ENCODE measurements at places on chromosomes 6 and 20.
A peak's percentile ranks its signal among the peaks of the same experiment; 100 is the strongest.

DNA sequence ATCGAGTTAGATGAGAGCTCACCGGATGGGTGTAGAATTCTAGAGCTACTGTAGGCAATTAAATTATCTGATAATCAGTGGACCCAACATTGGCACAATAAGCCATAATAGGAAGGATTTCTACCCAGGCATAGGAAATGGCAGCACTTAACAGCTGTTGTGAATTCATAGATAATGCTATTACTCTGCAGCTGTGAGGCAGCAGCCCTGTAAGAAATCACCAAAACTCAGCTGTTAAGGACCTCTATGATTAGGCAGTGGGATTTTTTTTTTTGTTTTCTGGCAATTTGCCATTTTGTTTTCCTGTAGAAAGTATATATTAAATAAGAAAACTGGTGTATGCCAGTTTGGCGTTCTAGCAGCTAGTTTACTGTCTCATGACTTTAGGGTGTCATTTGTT is 609.1 kb upstream of the SLC35B3 start:
- no peak for DNase-seq

- DNase-seq: no peak
Measured at GRCh38 chr6:122623279-122623678, 13.1 kb downstream of the PKIB start.

- no peak for DNase-seq
Measured at GRCh38 chr6:7680393-7681075, 45.4 kb upstream of the BMP6 start.

- DNase-seq: no peak
Measured at GRCh38 chr6:132525866-132526265, 12.2 kb upstream of the TAAR9 start.

- DNase-seq: peak; percentile 96
Measured at GRCh38 chr20:16664020-16664419, 65.8 kb upstream of the SNRPB2 start.

DNA sequence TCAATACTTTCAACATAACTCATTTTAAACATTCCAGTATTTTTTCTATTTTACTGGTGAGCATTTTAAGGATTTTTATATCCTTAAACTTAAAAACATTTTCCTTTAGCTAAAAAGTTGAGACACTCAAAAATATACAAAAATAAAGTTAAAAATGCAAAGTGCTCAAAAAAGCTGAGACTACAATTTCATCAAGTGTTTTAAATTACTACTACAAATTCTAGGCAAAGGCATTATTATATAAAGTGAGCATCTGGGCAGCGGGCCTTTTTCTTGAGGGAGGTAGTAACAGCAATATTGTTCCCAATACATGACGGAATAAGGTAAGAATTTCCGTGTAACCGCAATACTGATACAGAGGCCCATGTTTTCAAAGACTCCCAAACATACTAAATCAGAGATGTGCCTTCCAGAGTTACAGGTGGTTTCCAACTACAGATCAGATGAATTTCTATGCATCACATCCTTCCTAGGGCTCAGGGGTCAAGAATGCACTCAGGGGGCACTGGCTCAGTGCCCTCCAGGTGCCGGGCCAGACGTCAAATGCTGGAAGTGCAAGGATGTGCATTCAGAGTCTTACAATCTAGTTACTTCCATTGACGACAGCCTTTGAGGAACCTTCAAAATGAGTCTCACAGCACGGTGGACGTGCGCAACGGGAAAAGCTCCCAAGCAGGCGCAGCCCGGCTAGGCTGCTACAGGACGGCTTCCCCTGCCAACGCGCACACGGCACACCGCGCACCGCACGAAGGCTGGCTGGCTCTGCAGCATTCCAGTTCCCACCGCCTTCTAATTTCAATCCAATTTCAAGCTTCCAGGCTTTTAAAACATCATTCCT is 1.7 kb downstream of the PHF10 start:
- no peak for DNase-seq

GRCh38 chr6:119647309-119647708 is 297.7 kb upstream of the MAN1A1 start:
- no peak for DNase-seq

DNA sequence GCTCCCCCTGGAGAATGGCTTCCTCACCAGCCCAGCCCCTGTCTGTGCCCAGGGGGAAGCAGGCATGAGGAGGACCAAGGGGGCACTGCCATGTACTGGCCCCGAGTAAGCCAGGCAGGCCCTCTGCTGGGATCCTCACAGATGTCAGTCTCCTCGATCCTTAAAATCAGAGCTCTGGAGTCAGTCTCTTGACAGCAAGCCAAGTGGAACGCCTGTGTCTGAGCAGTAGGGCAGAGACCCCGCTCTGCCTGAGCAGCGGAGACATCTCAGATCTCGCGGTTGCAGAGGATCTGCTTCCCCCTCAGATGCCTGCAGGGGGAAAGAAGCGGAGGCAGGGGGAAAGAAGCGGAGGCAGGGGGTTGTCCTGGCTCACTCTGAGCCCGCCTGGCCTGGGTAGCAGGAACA is 92.6 kb downstream of the SNX5 start:
- DNase-seq: no peak

DNA sequence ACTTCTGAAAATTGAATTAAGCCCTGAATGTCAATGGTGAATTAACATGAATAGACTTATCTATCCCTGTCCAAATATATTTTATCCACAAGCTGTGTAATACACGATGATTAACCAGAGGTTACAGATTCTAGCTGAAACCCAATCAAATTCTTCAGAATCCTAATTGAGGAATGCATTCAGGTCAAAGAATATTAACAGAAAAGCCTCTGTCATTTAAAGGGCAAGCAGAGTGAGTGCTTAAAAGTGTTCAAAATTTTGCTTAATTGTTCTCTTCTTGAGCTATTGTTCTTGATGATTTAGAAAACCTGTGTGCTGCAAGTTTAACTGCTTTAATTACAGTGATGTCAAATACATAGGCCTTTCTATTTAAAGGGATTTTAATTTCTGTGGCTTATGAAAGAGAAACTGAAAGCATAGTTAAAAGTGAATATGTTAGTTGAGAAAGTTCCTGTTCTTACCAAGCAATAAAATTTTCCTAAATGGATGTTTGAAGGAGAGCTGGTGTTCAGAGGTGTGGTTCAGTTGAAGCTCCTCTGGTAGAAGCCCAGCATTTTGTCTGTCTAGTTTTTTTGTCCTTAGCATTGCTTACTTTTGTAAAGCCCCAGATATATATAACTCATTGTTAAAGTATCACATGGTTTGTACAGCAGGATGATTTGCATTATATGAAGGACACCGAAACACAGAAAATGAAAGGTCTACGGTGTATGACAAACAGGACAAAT is 466.3 kb upstream of the PLCB4 start:
- no peak for DNase-seq

DNA sequence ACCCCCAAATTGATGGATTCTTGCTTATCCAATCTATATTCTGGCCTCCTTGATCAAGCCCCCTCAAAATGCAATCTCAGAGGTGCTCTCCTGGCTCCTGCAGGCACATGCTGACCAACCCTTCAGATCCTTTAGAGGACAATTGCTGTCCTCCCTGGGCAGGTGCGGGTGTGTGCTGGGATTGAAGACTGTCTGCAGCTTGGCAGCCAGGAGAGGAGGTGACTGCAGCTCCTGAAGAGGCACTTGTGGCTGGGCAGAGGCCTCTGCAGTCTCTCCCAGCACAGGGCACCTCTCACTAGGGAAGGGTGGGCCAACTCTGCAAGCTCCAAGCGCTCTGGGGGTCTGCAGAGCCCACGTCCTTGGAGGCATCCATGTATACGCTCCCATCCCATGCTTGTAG is 28.5 kb downstream of the SUMO4 start:
- no peak for DNase-seq

GRCh38 chr6:11754625-11755271 is 23.9 kb downstream of the ADTRP start:
- DNase-seq: no peak

DNA sequence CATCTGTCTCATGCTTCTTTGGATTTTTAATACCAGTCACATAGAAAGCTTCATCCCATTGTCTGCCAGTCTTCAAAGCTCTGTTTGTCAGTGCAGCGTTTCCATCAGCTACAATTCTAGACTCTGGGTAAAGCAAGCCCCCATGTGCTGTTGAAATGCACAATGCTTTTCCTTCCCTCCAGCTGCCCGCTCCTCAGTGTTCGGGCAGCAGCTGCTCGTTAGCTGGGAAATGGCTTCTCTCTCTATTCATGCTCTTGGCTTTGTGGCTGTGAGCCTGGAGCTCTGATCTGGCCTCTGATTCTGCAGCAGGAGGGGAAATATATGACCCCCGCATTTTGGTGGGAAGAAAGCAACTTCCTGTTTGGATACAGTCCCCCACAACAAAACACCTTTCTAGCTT is 213.0 kb upstream of the CDYL start:
- no peak for DNase-seq

GRCh38 chr6:110398778-110399177 is 16.6 kb downstream of the DDO start:
- no peak for DNase-seq

DNA sequence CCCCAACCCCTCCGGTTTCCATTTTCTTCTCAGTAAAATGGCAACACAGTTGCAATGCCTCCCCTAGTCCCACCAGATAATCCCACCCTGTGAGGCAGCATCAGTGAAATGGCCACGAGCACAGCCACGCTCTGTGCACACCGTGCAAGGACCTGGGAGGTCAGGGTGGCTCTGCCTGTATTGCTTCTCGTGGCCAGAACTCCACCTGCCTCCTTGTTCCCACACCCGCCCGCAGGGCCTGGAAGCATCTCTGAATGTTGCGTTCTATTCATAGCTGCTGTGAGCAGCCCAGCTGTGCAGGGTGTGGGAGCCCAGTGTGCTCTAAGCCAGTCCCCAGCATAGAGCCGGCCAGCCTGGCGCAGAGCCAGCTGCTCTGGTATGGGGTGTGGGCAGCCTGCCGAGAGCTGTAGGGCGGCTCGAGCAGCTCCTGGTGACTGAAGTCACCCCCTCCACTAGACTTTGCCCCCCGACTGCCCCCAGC is 161.1 kb downstream of the DLL1 start:
- no peak for DNase-seq

GRCh38 chr6:44110005-44110676 is 17.1 kb downstream of the MRPL14 start:
- DNase-seq: no peak

DNA sequence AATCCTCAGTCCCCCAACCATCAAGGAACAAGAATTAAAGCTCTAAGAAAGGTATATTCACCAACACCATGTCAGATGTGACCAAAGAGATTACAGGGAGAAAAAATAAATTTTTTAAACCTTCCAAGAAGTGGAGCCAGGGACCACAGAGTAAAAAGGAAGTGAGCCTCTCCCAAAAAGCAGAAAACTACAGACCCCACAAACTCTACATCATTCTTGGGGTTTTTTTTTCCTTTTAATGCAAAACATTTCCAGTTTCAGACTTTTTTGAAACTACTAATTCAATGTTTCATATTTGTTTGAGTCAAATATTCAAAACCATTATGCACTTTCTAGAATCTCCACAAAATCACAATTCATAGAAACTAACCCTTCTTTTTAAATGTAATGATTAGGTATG is 6.8 kb upstream of the IL17F start:
- DNase-seq: no peak

- DNase-seq: no peak
Measured at GRCh38 chr6:7916959-7917358, 6.4 kb upstream of the TXNDC5 start.

DNA sequence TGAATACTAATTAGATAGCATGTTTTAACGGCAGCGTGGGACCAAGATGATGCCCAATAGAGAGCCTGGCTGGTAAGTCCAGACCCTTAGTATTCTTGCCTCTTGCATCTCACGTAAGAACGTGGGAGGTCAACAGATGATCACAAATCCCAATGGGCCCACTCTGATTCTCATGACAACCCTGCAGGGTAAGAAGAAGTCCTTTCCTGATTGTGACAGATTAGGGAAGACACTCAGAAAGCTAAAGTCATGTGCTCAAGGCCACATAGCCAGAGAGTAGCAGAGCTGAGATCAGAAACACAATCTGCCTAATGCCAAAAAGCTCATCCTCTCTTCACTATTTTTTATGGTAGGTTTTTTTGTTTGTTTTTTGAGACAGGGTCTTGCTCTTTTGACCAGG is 103.8 kb downstream of the RALGAPA2 start:
- DNase-seq: no peak

- peak; percentile 6 for DNase-seq
Measured at GRCh38 chr6:27293436-27294098, 18.5 kb downstream of the POM121L2 start.

- DNase-seq: no peak
Measured at GRCh38 chr6:36301085-36301658, 31.3 kb downstream of the PNPLA1 start.

DNA sequence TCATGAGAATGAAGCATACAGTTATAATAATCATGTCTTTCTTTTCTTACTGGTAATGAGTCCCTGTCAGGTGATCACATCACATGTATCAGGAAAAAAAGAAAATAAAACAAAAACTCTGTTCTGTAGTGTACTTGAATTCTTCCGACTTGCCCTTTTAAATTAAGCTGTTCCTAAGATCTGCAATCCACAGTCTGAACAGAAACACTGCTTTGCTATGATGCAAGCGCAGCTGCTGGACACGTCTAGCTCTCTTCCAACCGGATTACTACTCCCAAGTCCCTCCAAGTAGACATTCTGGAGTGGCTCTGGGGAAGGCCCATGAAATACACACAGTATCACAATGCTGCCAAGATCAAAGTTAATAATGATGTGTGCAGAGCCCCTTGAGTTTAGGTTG is 83.7 kb downstream of the FYN start:
- no peak for DNase-seq

- DNase-seq: no peak
Measured at GRCh38 chr20:15111654-15112053, 774.2 kb upstream of the FLRT3 start.

DNA sequence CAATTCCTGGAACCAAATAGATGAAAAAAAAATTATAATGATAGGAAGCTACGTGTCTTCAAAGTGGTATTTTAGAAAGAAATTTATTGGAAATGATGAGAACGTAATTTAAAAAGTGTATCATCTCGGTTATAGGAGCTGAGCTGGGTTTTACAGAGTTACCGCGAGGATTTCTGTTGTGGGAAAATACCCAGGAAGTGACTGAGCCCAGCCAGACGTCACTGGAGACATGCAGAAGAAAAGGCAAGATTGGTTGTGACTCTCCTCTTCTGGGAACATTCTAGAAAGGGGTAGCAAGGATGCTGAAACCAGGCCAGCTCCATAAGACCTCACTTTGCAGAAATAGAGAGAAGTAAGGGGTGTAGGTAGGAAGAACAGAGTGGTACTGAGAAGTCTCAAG is 95.9 kb upstream of the ADGRF1 start:
- DNase-seq: no peak

GRCh38 chr6:146041282-146041681 is 12.4 kb downstream of the GRM1 start:
- DNase-seq: no peak

- DNase-seq: no peak
Measured at GRCh38 chr6:156423075-156423474, 354.1 kb upstream of the ARID1B start.

- DNase-seq: no peak
Measured at GRCh38 chr6:2231438-2231837, 14.0 kb downstream of the GMDS start.

- DNase-seq: no peak
Measured at GRCh38 chr6:35213824-35214756, at the start of gene SCUBE3. SCUBE3 (plus strand) TSS chr6:35213956; CDS start chr6:35214419, 463 bp downstream.

GRCh38 chr20:50601511-50602431 is 89.6 kb downstream of the RIPOR3 start:
- DNase-seq: no peak

Measured in NCI-H524 treated with DMSO at 0.1 percent for 48 hours (cell line).